T-helper 17 cell (primary cell): ENCODE measurements at places on chromosomes 11 and 22. TPM values are rescaled to one million over a fixed set of nuclear protein-coding genes. Genes with fewer than 3 reads are reported as not detected.

INS gene
- not detected for total RNA-seq

SUSD2 gene
- 0.80 TPM for total RNA-seq

OR51B5 gene
- not detected for total RNA-seq

UPK3A gene
- 0.37 TPM for total RNA-seq

TRIM51 gene
- not detected for total RNA-seq

IL10RA gene
- 274 TPM for total RNA-seq

OR8D1 gene
- total RNA-seq: not detected

MOGAT2 gene
- total RNA-seq: not detected

MMP12 gene
- not detected for total RNA-seq

MS4A6E gene
- not detected for total RNA-seq

APOL1 gene
- total RNA-seq: 15.0 TPM

FEN1 gene
- total RNA-seq: 9.7 TPM

SEC14L3 gene
- total RNA-seq: not detected

C11orf16 gene
- total RNA-seq: not detected

TIGD3 gene
- 0.45 TPM for total RNA-seq

DRICH1 gene
- 2.5 TPM for total RNA-seq

OR5P2 gene
- not detected for total RNA-seq

INSC gene
- 0.22 TPM for total RNA-seq

C11orf87 gene
- total RNA-seq: not detected

DDIAS gene
- 0.47 TPM for total RNA-seq

PATE2 gene
- not detected for total RNA-seq

CARNS1 gene
- 4.5 TPM for total RNA-seq

GPHA2 gene
- total RNA-seq: not detected

TMEM41B gene
- total RNA-seq: 32.6 TPM

MMP13 gene
- total RNA-seq: not detected

OR51B4 gene
- not detected for total RNA-seq

ANO1 gene
- 0.34 TPM for total RNA-seq

TEAD1 gene
- total RNA-seq: 0.05 TPM
